ENCODE measurements at places on chromosomes 3 and 15.

DNA sequence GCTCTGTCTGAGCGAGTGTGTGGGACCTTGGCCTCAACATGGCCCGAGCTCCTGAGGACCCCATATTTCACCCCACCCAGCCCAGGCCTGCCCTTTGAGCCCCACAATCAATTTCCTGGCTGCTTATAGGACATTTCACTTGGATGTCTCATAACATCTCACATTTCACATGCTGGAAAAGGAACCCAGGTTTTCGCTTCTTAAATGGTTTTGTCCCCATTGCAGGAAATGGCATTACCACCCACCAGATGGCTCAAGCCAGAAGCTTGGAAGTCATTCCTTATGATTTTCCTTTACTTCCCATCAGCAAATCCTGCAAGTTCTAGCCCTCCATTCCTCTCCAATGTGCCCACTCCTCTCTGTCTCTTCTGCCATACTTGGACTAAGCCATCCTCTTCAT is 14.9 kb downstream of the ITGA11 start:
- DNase-seq, result no peak

GRCh38 chr3:107845380-107846278 is 245.2 kb downstream of the CD47 start:
- no peak for DNase-seq

- no peak for DNase-seq
Observed at GRCh38 chr15:51750792-51751696, at the start of gene TMOD2. TSS of gene TMOD2 (plus strand) at chr15:51751597. CDS start at chr15:51766442, 14,845 bp downstream.

GRCh38 chr15:100941536-100941935 is 22.4 kb downstream of the LRRK1 start:
- no peak for DNase-seq

- DNase-seq, result no peak
Observed at GRCh38 chr15:92625251-92625980, 30.2 kb downstream of the FAM174B start.

Data from NCI-H187 treated with DMSO at 0.1 percent for 48 hours (cell line).